ENCODE measurements at places on chromosomes 11 and 22.

GRCh38 chr11:130223291-130223971, 63.8 kb downstream of the ST14 start:
- no peak for DNase-seq

- DNase-seq, result no peak
Observed at GRCh38 chr11:133593036-133593435, 60.7 kb upstream of the OPCML start.

DNA sequence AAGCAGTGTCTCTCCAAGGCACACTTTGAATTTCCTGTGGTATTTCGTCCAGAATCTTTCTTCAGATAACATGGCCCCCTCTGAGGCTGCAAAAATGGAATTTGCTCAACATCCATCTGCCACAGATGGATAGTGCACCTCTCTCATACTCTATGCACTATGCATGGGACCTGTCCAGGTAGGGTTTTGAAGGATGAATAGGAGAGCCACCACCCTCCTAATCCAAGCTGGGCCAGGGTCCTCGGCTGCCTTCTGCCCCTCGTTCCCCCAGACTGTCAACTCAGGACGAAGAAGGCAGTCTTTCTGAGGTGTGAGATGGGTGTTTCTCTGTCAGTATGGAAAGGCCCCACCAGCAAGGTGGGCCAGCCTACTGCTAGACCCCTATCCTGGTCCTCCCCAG, 56.4 kb downstream of the MN1 start:
- DNase-seq, result no peak

- DNase-seq, result no peak
Observed at GRCh38 chr11:75677275-75677674, 8.4 kb upstream of the MAP6 start.

DNA sequence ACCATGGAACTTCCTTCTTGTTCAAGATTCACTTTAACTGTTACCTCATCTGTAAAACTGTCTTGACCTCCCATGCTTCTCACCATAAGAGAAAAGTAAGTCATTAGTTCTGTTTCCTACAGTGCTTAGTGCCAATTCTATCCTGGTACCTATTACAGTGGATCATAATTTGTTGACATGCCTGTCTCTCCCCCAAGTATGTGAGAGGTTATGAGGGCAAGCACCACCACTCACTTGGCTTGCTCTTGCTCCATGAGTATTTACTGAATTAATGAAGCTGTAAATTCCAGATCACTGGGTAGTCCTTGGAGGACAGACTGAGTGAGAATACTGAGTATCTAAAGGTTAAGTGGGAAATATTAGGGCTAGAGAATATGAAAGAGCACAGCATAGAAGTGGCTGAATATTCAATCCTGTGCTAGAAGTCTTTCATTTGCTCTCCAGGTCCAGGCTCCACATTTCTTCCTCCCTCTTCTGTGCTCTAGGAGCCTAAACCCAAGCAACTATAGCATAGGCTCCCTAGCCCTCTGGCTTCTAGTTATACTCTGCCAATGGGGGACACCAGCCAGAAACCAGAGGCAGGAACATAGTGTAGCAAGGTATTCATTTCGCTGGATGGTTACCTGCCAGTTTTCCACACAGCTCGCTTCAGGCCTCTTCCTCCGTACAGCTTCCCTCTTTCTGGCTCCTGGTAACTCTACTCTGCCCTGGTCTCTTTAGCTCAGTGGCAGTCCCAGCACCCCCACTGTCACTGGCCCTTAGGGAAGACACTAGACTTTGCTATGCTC, 118.2 kb upstream of the SLC5A12 start:
- no peak for DNase-seq

- no peak for DNase-seq
Observed at GRCh38 chr22:39383841-39384625, 15.5 kb upstream of the TAB1 start.

DNA sequence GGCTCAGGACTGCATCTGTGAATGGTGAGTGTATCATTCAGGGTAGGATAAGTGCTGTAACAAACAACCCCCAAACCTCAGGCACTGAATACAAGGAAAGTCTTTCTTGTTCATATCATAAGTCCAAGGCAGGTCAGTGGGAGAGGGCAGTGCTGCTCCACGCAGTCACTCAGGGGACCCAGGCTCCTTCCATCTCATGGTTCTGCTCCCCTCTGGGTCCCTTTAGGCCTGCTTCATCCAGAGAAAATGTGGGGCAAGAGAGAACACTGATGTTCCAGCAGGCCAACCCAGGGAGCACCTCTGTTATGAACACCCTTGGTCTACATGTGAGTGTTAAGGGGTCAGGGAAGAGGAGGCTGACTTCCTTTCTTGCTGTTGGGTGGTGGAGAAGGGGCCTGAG, 187.8 kb downstream of the CHST1 start:
- DNase-seq, result no peak

DNA sequence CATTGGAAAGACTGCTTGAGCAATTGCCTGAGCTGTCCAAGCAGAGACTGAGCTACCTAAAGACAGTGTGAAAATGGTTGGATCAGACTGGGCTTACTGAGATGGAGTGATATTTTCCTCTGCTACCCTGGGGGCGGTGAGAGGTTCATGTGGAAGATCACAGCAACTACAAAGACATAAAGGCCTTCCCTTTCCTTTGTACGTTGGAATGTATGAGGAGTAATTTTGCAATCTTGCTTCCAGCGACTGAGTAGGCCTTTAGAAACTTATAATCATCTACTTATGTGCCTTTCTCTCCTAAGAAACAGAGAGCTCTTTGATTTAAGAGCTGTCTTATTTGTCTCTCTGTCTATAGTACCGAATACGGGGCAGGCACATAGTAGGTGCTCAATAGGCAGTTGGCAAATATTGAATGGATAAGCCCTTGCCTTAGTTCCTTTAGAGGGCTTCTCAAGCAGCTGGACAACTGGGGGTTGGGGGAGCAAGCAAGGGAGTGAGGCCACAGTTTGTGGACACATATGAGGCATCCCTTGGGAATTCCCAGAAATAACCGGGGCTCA, 2.4 kb upstream of the HEPACAM start:
- no peak for DNase-seq

GRCh38 chr11:87456499-87456898, 418.8 kb downstream of the TMEM135 start:
- no peak for DNase-seq

GRCh38 chr11:12458042-12458441, 80.7 kb downstream of the PARVA start:
- no peak for DNase-seq

- DNase-seq, result no peak
Observed at GRCh38 chr11:103175461-103176129, 66.4 kb downstream of the DYNC2H1 start.

DNA sequence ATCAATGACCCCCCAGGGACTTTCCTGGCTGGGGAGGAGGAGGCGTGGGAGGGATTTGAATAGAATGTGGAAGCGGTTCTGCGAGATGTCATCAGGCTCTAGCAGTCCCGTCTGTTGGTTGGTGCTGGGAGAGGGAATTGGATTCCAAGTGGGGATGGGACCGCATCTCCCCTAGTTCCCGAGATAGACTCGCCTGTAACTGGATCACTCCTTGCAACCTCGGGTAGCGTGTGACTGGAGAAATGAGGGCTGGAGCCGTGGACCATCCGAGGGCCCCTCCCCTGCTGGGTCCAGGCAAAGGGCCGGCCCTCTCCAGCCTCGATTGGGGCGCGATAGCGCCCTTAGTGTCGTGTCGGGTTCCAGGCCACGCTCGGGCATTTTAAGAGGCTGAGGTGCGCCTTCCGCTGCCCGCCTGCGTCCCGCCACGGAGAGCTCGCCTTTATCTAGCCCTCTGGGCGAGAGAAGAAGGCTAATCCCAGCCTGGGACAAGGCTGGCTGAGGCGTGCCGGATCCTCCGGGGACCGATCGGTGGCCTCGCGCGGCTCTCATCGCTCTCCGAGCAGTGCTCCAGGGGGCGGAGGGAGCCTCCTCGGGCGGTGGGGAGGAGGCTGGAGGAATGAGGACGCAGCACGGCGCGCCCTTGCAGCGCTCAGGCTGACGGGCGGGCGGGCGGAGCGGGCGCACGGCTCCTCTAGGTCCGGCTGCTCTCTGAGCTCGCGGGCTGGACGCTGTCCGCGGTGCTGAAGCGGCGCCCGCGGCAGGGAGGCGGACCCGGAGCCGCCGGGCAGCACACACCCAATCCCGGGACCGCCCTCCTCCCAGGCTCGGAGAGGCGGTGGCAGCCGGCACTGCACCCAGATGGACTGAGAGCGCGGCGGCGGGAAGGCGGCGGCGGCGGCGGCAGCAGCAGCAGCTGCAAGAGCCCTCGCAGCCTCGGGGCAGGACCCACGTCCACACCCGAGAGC, 107.8 kb downstream of the OSBP2 start:
- peak; percentile 3 for DNase-seq

GRCh38 chr11:124101737-124102136, 13.5 kb upstream of the VWA5A start:
- DNase-seq, result no peak

GRCh38 chr22:21842946-21843345, 24.5 kb downstream of the MAPK1 start:
- DNase-seq, result no peak

GRCh38 chr22:29211066-29211465, 5.4 kb downstream of the EMID1 start:
- no peak for DNase-seq

DNA sequence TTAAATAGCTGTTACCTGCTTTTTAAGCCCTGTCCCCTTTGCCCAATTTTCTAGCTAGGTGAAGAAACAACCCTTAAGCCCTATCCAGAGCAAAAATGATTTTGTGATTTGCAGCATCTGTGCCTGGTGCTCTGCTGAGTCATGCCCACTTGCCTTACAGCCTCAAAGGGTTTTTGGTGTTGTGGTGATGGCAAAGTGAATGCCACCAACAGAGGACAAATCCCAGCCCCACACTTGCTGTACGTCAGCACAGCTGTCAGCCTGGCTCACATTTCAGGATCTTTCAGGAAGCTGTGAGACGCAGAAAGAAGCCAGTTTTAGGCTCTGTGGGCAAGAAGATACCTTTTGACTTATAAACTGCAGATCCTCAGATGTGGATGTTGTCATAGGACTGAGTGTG, 401.7 kb downstream of the TENM4 start:
- no peak for DNase-seq

DNA sequence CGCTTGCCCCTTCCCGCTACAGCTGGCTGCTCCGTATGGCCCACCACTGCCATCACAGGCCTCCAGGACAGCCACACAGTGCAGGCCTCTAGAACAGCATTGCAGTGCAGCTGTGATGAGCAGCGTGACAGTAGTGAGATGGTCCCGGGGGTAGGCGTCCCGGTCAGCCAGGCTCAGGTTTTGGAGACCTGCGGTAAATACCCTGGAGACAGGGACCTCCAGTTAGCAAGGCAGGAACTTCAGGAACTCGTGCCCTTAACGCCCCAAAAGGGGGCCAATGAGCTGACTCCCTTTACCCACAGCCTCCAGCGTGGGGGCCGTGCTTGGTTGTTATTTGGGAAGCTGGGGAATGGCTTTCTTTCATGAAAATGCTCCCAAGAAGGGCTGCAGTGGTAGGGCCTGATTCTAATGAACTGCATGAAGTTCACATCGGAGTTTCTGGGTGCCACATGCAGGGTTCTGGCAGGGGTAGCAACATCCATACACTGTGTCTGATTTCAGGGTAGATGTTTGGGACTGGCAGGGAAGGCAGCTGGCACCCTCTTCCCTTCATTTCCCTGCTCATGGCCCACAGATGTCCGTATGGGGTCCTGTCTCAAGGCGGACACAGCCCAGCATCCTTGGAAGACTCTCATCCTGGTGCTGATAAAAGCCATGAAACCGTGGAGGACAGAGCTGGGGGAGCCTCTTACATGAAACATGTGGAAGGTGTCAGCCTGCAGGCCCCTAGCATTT, 440.5 kb downstream of the TBC1D22A start:
- DNase-seq, result no peak

DNA sequence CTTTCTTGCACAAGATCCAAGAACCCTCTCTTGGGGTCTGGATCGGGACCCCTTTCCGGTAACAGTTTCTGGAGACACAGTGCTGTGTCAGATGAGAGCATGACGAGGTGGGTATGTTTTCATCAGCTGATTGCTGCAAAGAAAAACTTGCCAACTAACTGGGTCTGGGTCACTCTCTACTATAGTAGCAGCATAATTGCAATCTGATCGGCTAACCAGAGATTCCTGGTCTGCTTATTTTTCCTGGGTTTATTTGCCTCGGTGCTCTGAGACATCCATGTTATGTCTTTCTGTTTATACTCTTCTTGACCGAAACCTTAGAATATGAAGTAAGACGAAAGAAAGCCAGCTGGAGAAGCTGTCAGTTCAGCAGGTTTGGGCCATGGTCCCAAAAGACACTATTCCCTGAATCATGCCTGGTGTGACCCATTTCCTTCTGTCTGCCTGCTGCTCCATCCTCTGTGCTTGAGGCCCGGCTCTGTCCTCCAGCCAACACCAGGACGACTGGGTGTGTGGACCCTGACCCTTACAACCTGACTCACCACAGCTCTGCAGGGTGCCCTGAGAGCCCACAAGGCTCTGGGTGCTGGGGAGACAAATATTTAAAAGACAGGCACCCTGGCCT, 24.1 kb upstream of the CLMP start:
- DNase-seq, result no peak

DNA sequence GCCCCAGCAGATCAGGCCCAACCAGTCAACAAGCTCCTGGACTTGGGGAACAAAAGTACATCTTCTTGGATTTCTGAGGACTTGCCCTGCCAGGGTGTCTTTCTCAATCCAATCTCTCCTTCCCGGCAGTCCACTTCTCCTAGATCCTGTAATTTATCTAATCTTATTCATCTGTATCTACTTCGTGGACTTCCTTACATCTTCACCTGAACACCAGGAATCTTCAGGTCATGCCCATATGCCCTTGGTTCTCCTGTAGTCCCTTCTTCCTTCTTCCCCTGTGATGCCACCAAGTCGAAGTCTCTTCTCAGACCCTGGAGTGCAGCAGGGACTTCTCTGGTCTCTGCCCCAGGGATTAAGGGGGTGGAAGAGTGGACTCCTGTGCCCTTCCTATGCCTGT, 100.3 kb downstream of the ZNF280B start:
- DNase-seq, result no peak

- no peak for DNase-seq
Observed at GRCh38 chr11:119029340-119030028, 1.2 kb downstream of the SLC37A4 start.

- DNase-seq, result no peak
Observed at GRCh38 chr11:16804104-16804947, 65.9 kb downstream of the C11orf58 start.

GRCh38 chr22:36619797-36620399, 83.7 kb downstream of the CACNG2 start:
- DNase-seq, result no peak

DNA sequence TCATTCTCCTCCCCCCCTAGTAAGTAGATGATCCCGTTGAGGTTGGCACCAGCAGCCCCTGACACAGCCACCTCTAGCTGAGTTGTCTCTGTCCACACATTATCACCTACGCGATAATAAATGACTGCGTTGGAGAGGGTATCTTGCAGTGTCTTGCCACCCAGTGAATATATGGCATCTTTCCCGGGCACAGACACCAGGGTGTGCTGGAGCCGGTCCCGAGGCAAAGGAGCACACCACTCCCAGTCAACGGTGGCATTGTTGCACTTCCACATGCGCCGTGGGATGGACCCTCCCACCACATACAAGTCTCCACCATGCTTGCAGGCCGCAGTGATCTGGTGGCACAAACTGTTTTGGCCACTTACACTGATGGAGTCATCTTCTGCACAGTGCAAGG, 5.4 kb downstream of the KBTBD4 start:
- no peak for DNase-seq

GRCh38 chr22:36247955-36248354, 5.0 kb upstream of the APOL1 start:
- no peak for DNase-seq

GRCh38 chr11:104198576-104198975, 34.6 kb upstream of the PDGFD start:
- DNase-seq, result no peak

- DNase-seq, result peak; percentile 42
Observed at GRCh38 chr11:1694064-1694845, 2.7 kb upstream of the KRTAP5-6 start.
